ENCODE measurements at places on chromosomes 12 and 14.

DNA sequence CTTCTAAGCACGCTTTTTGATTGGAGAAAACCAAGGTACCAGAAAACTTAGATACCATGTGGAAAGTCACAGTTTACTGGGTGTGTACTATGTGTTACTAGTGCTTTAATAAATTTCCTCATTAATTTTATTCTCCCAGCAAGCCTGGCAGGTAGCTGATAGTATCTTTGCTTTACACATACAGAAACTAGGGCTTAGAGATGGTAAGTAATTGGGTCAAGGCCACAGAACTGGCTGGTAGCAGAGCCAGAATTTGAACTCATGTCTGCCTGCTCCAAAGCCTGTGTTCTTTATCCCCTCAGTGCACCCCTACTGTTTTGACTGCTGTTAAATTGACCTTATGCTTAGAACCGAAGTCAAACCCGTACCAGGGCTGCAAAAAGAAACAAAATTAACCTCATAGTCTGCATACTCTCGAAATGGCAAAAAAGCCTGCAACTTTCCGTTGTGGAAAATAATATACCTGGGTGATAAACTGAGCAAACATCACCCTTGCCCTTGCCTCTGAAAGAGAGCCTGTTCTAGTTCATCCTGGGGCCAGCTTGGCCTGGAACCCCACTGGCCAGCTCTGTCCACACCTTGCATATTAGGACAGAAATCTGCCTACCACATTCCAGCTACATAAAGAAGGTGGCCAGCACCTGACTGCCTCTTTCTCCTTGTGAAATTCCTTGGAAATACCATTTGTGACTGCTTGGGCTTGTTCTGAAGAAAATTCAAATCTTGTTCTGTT is 118.9 kb downstream of the ETV6 start:
- H3K36me3 ChIP-seq, result peaks cover 5% of the 10 kb centered on the region
- no peak overlapping the region for H3K27ac ChIP-seq
- peaks cover 34% of the 10 kb centered on the region for H3K4me1 ChIP-seq
- H3K4me3 ChIP-seq, result no peak overlapping the region

GRCh38 chr14:24335461-24336171 is 745 bp upstream of the ADCY4 start:
- H3K4me1 ChIP-seq, result peaks cover 51% of the 10 kb centered on the region
- no peak for DNase-seq
- H3K36me3 ChIP-seq, result peaks cover 31% of the 10 kb centered on the region
- H3K27ac ChIP-seq, result no peak overlapping the region

DNA sequence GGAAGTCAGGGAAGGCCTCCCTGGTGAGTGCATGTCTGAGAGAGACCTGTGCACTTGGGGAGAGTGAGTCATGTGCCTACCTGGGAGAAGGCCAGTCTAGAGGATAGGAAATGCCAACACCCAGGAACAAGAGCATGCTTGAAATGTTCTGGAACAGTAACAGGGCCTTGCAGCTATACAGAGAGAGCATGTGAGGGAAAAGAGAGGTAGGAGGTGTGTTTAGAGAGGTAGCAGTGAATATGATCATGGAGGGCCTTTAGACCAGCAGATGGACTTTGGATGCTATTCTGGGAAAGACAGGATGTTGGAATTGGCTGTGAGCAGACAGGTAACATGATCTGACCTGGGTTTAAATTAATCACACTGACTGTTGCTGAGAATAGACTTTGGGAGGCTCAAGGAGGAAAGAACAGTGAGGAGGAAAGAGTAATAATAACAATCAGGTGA is 1143.6 kb downstream of the FLRT2 start:
- DNase-seq, result no peak
- H3K4me3 ChIP-seq, result no peak overlapping the region
- no peak overlapping the region for H3K27ac ChIP-seq
- no peaks in the 10 kb centered on the region for H3K36me3 ChIP-seq

GRCh38 chr12:51905471-51906429 is 1.6 kb upstream of the ACVRL1 start:
- no peak for DNase-seq
- H3K27me3 ChIP-seq, result peaks cover 57% of the 10 kb centered on the region
- peaks cover 8% of the 10 kb centered on the region for H3K36me3 ChIP-seq
- no peaks in the 10 kb centered on the region for H3K4me1 ChIP-seq

- peaks cover 9% of the 10 kb centered on the region for H3K36me3 ChIP-seq
- no peak for DNase-seq
- peak overlapping the region; percentile 93 for H3K4me3 ChIP-seq
- no peaks in the 10 kb centered on the region for H3K27me3 ChIP-seq
- H3K27ac ChIP-seq, result peak overlapping the region; percentile 85
Observed at GRCh38 chr12:113333877-113334785, 778 bp downstream of the SLC8B1 start.

- no peaks in the 10 kb centered on the region for H3K27me3 ChIP-seq
- peak overlapping the region; percentile 38 for H3K4me3 ChIP-seq
- no peak for DNase-seq
- H3K36me3 ChIP-seq, result peaks cover 93% of the 10 kb centered on the region
Observed at GRCh38 chr12:4285070-4285469, 11.5 kb downstream of the CCND2 start.

DNA sequence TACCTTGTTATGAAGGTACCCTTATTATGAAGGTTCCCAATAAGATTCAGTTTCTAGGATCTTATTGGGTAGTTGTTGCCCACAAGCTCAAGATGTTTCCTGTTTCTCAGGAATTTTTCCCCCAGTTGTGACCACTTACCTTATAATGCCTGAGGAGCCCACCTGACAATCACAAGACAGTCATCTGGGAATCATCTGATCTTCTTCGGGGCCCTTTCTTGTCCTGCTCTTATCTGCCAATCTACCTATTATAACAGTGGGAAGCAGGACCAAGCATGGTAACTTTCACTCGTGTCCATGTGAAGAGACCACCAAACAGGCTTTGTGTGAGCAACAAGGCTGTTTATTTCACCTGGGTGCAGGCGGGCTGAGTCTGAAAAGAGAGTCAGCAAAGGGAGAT is 825.5 kb downstream of the BCL11B start:
- H3K4me3 ChIP-seq, result no peak overlapping the region
- H3K27me3 ChIP-seq, result no peaks in the 10 kb centered on the region
- no peak overlapping the region for H3K27ac ChIP-seq
- H3K4me1 ChIP-seq, result peaks cover 12% of the 10 kb centered on the region

GRCh38 chr12:99079811-99080210 is 434.7 kb downstream of the APAF1 start:
- no peaks in the 10 kb centered on the region for H3K4me1 ChIP-seq
- H3K27ac ChIP-seq, result no peak overlapping the region

DNA sequence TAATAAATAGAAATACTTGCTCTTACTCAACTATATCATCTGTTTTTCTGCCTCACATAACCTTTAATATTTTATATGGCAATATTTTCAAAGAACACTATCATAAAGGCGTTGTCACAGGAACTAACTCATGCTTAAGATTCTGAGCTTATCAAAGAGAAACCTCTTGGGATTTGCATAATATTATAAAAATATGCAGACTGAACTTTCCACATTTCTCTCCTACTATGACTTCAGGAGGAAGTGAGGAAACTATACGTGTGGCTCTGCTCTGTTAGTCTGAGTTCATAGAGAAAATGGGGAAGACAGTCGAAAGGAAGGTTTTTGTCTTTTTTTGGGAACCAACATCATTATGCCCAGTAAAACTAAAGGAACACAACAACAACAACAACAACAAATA is 124.7 kb downstream of the GARIN6 start:
- H3K27ac ChIP-seq, result no peak overlapping the region
- H3K36me3 ChIP-seq, result no peaks in the 10 kb centered on the region
- no peak for DNase-seq

GRCh38 chr14:55221968-55222367 is 30.6 kb upstream of the DLGAP5 start:
- no peak for DNase-seq
- no peak overlapping the region for H3K4me3 ChIP-seq
- H3K27me3 ChIP-seq, result peaks cover 5% of the 10 kb centered on the region
- H3K36me3 ChIP-seq, result peaks cover 3% of the 10 kb centered on the region
- H3K27ac ChIP-seq, result no peak overlapping the region

DNA sequence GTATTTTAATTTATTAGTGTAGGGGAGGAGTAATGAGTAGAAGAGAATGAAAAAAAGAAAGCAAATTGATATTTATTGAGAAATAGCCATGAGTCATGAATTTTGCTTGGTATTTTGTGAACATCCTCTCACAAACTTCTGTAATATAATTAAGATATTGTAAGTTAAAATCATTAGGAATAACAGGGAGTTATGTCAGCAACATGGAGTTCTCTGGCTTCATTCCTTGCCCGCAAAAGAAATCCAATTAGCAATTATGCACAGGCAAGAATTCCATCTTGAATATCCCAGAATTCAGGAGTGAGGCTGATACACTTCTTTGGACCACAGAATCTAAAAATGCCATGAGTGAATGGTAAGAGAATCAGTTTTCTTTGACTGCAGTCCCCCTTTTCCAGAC is 94.3 kb upstream of the PTHLH start:
- no peak overlapping the region for H3K27ac ChIP-seq
- no peak for DNase-seq
- no peaks in the 10 kb centered on the region for H3K36me3 ChIP-seq
- H3K4me1 ChIP-seq, result no peaks in the 10 kb centered on the region
- H3K4me3 ChIP-seq, result no peak overlapping the region
- H3K27me3 ChIP-seq, result no peaks in the 10 kb centered on the region

DNA sequence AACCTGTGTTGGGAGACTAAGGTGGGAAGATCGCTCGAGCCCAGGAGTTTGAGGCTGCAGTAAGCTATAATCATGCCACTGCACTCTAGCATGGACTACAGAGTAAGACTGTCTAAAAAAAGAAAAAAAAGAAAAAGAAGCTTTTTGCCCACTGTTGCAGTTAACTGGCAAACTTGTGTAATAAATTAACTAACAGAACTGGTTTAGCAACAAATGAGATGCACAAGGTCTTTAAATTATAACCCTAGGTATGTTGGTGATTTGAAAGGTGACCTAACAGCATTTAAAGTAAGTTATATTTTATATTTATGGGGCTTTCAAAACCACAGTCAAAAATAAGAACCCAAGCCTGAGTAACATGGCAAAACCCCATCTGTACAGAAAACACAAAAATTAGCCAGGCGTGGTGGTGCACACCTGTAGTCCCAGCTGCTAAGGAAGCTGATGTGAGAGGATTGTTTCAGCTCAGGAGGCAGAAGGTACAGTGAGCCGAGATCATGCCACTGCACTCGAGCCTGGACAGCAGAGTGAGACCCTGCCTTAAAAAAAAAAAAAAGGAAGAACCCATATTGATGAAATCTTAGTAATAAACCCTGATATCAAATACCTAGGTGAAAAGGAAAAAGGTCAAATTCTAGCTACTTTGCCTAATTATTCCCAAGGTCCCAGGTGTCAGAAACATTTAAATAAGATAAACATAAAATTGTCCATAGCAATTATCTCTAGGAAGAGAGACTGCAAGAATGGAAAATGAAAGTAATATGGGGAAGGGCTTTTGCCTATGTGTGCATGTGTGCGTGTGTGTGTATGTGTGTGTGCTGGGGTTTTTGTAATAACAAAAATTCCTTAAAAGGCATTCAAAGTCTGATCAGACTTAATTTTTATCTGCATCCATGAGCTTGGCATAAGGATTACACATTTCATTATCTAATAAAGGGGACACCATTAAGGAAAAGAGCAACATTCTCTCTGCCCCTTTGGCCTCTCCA is 15.4 kb downstream of the SYNE2 start:
- H3K27ac ChIP-seq, result peak overlapping the region; percentile 97
- peak overlapping the region; percentile 70 for H3K4me3 ChIP-seq
- peaks cover 45% of the 10 kb centered on the region for H3K4me1 ChIP-seq
- H3K36me3 ChIP-seq, result peaks cover 20% of the 10 kb centered on the region
- no peaks in the 10 kb centered on the region for H3K27me3 ChIP-seq

- no peak overlapping the region for H3K4me3 ChIP-seq
- H3K36me3 ChIP-seq, result peaks cover 71% of the 10 kb centered on the region
- peaks cover 29% of the 10 kb centered on the region for H3K4me1 ChIP-seq
- DNase-seq, result no peak
- no peak overlapping the region for H3K27ac ChIP-seq
Observed at GRCh38 chr12:57103856-57104255, 7.3 kb downstream of the STAT6 start.

GRCh38 chr12:54415221-54415929 is 3.7 kb downstream of the ITGA5 start:
- H3K27ac ChIP-seq, result peak overlapping the region; percentile 99
- H3K4me3 ChIP-seq, result peak overlapping the region; percentile 76
- DNase-seq, result no peak
- peaks cover 69% of the 10 kb centered on the region for H3K4me1 ChIP-seq
- peaks cover 39% of the 10 kb centered on the region for H3K36me3 ChIP-seq

- H3K4me1 ChIP-seq, result no peaks in the 10 kb centered on the region
- no peaks in the 10 kb centered on the region for H3K36me3 ChIP-seq
- peaks cover 39% of the 10 kb centered on the region for H3K27me3 ChIP-seq
- no peak for DNase-seq
Observed at GRCh38 chr12:19778172-19778571, 338.9 kb downstream of the AEBP2 start.

GRCh38 chr14:32286602-32287001 is 42.5 kb upstream of the AKAP6 start:
- DNase-seq, result no peak
- H3K4me1 ChIP-seq, result no peaks in the 10 kb centered on the region
- H3K36me3 ChIP-seq, result no peaks in the 10 kb centered on the region
- H3K27me3 ChIP-seq, result peaks cover 9% of the 10 kb centered on the region
- no peak overlapping the region for H3K27ac ChIP-seq

DNA sequence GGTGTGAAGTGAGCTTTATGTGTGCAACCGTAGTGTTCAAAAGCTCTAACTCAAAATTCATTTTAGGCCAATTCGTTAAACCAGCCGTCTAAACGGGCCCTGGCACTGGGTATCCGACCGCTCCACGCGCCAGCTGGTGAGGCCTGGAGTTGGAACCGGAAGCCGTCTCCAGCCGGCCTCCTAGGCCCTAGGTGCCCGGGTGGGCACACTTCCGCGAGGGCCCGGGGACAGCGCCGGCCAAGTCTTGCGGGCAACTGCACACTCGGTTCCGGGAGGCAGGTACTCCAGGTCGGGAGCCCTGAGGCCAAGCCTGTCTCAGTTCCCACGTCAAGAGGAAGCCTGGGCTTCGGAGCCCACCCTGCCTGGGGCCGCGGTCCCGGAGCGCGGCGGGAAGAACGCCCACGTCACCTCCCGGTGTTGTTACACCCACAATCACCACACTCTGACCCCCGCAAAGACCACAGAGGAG is 16.2 kb downstream of the OTX2 start:
- H3K36me3 ChIP-seq, result no peaks in the 10 kb centered on the region
- no peak for DNase-seq
- no peak overlapping the region for H3K27ac ChIP-seq
- H3K27me3 ChIP-seq, result peaks cover 56% of the 10 kb centered on the region
- peaks cover 3% of the 10 kb centered on the region for H3K4me1 ChIP-seq

DNA sequence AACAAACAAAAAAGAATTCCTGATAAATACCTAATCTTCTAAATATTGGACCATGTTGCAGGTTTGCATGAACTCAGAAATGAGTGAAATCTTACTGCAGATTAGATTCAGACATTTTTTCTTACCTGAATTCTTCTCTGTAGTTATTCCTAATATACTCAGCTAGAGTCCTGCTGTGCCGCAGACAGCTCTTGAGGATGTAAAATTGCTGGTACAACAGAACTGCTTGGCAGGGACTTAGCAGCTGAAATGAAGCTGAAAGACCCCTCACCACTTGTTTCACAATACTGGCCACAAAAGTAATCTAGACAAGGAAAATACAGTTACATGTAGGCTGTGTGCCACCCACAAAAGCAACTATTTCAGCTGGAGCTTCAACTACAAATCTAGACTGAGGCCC is 48.3 kb upstream of the KICS2 start:
- H3K27me3 ChIP-seq, result peaks cover 16% of the 10 kb centered on the region
- no peak overlapping the region for H3K4me3 ChIP-seq
- no peak overlapping the region for H3K27ac ChIP-seq
- H3K36me3 ChIP-seq, result no peaks in the 10 kb centered on the region

Measured in effector memory CD8-positive, alpha-beta T cell (primary cell).